T-helper 9 cell (primary cell): ENCODE measurements at places on chromosomes 11 and 22.

DNA sequence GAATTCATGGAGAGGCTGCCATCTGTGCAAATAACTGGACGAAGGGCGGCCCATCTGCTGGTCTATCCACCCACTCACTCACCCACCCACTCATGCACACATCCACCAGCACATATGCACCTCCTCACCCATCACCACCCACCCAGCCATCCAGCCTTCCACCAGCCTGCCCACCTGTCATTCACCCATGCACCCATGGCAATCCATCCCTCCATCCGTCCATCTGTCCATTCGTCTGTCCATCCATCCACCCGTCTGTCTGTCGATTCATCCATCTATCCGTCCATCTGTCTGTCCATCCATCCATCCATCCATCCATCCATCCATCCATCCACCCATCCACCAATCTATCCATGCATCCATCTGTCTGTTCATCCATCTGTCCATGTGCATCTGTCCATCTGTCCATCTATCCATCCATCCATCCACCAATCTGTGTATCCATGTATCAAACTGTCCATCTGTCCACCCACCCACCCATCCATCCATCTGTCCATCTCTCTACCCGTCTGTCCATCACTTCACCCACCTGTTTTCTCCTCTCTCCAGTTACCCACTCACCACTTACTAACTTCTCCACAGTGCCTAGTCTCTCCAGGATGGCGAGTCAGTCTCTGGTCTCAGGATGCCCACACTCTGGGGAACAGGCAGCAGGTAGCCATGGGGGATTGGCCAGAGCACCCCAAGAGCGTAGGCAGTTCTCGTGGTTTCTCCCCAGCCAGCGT is 8.9 kb downstream of the TRPM5 start:
- no peak for DNase-seq

DNA sequence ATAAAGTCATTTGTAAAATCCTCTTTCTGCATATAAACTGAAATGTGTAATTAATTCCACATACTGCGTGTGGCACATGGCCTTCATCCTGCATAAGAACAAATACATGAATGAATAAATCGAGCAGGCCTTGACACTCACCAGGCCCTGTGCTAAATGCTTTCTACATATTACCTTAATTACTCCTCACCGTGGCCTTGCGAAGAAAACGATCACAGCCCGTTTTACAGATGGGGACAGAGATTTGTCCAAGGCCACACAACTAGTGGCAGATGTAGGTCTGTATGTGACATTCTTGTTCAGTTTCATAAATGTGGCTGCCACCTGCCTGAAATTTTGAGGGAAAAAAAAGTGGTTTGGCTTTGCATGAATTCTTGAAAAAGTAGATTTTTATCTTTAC is 5.8 kb upstream of the CCND1 start:
- no peak for DNase-seq

GRCh38 chr11:79512706-79513469 is 72.1 kb upstream of the TENM4 start:
- DNase-seq = no peak

GRCh38 chr11:110172468-110173065 is 79.4 kb downstream of the ZC3H12C start:
- no peak for DNase-seq

DNA sequence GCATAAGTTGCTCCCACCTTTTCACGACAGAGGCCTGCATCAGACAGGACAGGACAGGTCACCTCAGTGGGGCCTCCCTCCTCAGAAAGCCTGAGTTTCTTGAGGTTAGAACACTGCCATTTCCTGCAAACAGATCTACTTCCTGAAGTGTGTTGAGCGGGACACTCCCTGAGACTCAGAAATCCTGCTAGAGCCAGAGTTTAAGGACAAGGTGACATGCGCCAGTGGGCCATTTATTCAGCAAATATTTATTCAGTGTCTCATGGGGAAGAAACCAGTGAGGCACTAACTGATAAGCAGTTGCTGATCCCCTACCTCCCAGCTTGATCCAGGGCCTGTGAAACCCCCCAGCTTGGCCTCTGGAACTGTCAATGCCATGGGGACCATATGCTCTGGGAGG is 454.6 kb downstream of the SOX6 start:
- DNase-seq = no peak

GRCh38 chr11:68780829-68781228 is 29.5 kb upstream of the TESMIN start:
- no peak for DNase-seq

DNA sequence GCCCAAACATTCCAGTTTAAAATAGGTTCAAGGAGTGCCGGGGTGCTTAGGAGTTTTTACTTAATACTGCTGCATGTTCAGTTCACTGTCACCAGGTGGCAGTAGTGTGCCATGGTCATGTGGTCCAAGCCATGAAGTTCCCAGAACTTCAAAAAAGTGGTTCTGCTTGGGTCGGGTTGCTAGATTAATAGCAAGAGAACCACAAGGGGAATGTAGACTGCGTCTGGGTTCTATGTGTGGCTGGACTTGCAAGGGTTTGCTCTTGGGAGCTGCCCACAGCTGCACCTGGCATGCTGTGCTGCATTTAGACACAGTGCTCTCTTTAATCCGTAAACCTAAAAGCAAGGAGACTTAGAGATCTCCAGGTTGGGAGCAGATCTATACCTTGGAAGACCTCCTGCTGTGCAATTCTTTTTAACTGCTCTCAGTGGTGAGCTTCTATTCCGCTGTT is 6.5 kb upstream of the SPON1 start:
- peak; percentile 46 for DNase-seq

DNA sequence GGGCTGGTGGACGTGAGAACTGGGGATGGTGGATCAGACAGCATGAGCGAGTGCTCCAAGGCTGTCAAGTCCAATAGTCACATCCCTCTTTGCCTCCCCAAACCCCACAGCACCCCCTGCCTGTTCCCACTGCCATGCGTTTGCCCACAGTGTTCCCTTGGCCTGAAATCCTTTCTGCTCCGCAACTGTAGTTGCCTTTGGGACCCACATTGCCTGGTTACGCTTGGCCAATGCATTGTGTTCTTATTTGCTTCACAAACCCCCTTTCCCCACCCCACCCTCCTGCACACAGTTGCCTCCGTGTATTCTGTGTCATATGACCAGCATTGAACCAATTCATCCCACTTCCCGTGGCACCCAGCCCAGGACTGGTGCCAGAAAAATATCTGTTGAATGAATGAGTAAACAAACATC is 2.1 kb upstream of the KIAA0930 start:
- DNase-seq = no peak

DNA sequence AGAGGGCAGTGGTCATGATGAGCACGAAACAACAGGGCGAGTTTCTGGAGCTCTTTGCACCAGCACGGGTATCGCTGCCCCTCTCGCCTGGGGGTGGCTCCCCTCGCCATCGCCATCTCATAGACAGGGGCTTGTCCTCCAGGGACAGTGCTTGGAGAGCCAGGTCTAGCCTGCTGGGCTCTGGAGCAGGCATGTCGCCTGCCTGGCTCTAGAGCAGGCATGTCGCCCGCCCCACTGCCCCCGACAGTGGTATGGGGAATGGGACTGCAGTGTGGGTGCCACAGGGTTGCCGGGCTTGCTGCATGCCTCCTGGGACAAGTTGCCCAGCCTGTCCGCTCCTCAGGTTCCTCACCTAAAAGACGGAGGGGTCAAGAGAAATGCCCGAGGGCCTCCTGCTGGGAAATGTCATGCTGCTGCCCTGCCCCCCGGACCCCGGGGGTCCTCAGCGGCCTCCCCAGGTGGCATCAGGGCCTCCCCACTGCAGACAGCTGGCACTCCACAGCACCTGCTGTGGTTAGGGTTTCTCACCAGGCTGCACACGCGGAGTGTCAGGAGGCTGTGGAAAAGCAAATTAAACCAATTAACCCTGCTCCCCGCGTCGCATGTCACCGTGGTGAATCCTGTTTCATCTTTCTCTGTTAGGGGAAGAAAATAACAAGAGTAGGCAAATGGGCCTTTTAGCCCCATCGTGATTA is 403.0 kb downstream of the TBC1D22A start:
- no peak for DNase-seq

GRCh38 chr22:19648419-19648929 is 65.8 kb upstream of the SEPTIN5 start:
- DNase-seq = no peak

DNA sequence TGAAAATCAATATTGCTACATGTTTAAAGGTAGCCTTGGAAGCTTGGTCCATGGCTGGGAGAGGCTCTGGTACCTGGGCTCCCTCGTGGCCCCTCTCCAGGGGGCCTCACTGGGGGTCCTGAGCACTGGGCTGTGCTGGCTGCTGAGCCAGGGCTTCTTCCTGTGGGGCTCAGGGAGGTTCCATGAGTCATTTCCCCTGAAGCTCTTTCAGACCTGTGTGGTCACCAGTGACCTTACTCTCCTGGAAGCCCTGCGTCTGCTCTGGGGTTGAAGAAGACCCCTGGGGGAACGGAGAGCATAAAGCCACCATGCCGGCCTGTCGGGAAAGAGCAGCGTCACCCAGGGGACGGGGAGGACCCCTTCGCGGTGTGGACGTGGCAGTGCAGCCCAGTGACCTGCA is 389.0 kb downstream of the TBC1D22A start:
- no peak for DNase-seq

- DNase-seq = no peak
Measured at GRCh38 chr22:46545086-46545792, 7.8 kb upstream of the CELSR1 start.

- DNase-seq = peak; percentile 36
Measured at GRCh38 chr11:34356913-34357700, 703 bp downstream of the ABTB2 start.

DNA sequence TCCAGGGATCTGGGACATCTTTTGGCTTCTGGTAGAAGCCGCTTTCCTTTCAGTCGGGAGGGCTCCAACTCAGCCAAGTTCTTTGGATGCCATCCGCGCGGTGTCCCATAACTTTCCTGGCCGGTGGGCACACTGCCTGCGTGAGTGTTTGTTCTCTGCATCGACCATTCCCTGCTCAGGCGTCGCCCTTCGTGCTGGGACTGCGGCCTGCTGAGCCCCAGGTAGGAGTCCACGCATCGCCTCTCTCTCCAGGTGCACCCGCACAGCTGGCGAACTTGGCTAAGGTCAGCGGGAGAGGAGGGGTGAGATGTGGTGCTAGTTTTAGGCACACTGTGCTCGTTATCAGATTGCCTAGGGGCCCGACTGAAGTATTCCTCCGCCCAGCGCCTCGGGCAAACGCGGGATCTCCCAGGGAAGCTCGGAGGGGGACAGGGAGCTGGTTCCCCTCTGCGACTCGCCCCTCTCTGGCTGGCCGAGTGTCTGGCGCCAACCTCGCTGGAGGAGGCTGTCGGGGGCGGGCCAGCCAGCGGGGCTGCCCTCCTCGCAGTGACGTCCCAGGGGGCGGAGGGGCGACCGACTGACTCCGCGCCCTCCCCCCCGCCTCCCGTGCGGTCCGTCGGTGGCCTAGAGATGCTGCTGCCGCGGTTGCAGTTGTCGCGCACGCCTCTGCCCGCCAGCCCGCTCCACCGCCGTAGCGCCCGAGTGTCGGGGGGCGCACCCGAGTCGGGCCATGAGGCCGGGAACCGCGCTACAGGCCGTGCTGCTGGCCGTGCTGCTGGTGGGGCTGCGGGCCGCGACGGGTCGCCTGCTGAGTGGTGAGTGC is at the start of gene LAYN:
LAYN (plus strand) TSS at position 607 of the 823 bp plus-strand sequence; CDS start at position 731, 124 bp downstream.
- DNase-seq = no peak

GRCh38 chr22:30209642-30210041 is 36.9 kb downstream of the LIF start:
- DNase-seq = no peak

- no peak for DNase-seq
Measured at GRCh38 chr22:41021061-41021612, 70.0 kb downstream of the RBX1 start.

- no peak for DNase-seq
Measured at GRCh38 chr11:6598555-6598954, 4.9 kb downstream of the RRP8 start.

DNA sequence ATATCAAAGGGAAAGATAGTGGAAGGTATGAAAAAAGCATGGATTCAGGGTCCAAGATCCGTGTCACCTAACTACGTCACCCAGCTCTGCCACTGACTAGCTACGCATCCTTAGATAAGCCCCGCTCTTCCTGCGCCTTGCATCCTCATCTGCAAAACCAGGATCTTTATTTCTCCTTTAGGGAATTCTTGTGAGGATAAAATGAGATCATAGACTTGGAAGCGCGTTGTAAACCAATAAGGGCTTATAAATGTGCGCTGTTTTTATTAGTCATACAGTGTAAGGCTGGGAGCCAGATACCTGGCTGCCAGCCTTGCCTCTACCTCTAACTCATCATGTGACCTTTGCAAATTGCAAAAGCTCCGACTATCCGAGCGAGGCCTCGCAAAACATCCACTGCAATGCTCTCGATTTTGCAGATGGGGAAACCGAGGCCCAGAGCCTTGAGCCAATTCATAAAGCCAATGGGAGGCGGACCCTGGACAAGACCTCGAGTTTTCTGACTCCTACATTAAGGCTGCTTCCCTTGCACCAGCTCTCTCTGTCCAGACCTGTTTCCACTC is 753 bp downstream of the PRPF19 start:
- no peak for DNase-seq

DNA sequence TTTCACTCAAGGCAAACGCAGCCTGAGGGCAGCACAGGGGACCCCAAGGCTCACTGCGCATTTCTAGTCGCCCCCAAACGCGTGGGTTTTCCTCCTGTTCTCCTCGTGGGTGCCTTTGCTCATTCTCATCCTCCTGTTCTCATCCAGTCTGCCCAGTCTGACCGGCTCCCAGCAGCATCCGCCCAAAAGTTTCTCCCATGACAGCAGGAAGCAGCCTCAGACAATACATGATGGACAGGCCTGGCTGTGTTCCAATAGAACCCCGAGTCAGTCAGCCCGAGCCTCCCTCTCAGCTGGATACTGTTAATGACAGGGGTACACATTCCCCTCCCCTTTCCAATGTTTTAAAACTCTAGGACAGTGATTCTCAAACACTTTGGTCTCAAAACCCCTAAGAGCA is 22.5 kb upstream of the KRTAP5-7 start:
- DNase-seq = no peak

GRCh38 chr11:5967708-5968107 is 586 bp downstream of the OR56A5 start:
- DNase-seq = no peak

GRCh38 chr11:14906578-14906977 is 14.5 kb upstream of the CYP2R1 start:
- DNase-seq = no peak

GRCh38 chr22:39308614-39309363 is 10.6 kb downstream of the RPL3 start:
- no peak for DNase-seq

GRCh38 chr11:122094836-122095235 is 21.2 kb downstream of the BLID start:
- DNase-seq = no peak
